ENCODE measurements at places on chromosomes 3 and 15.

- no peak for DNase-seq
Measured at GRCh38 chr3:148036331-148036876, 627.2 kb downstream of the ZIC1 start.

DNA sequence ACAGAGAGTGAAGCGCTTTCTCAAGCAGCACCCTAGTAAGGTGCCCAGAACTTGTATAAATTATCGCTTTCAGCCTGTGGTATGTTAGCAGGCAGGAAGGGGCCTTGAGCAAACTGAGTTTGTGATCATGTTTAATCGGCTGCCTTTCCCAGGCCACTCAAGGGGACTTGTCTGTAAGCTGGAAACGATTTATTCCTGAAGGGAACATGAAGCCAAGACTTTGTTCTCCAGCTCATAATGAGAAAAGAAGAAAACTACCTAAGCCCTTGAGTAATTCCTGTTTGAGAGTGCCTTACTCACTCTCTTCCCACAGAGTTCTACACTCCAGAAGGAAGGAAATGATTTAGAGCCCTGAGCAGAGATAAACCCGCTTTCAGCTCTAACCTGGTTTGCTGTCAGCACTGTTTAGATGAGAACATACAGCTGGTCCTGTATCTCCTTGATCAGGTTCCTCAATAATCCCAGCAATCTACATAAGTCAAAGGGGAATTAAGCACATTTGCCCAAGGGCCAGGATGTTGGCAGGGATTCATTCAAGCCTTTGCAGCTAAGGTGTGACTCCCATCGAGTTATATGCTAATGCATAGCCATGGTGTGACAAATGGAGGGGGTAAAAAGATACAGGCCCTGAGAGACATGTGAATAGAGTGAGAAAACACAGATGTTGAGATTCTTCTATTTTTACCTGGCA, 187.7 kb upstream of the SLC24A5 start:
- DNase-seq: no peak

- no peak for DNase-seq
Measured at GRCh38 chr15:88177451-88177850, 79.1 kb downstream of the NTRK3 start.

DNA sequence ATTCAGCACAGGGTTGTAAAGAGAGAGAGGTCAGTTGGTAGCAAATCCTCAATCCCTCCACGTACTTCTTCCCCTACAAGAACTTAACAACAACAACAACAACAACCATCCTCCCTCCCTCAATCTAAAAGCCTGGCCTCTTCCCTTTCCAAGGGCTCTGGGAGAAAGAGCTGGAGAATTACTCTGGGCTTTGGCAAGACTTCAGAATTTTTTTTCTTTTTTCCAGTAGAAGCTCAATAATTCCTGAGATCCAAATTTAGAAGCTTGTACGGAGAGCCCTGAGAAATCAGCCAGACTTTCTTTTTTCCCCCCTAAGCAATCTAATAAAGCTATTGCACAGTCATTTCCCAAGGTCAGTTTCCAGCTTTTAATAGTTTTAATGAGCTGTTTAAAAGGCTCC, 95.8 kb upstream of the CACNA2D3 start:
- DNase-seq: no peak

- no peak for DNase-seq
Measured at GRCh38 chr3:172129850-172130716, 90.7 kb downstream of the FNDC3B start.

- no peak for DNase-seq
Measured at GRCh38 chr15:94677202-94677790, 445.9 kb downstream of the MCTP2 start.

GRCh38 chr3:126678693-126679317, 23.9 kb upstream of the TXNRD3 start:
- no peak for DNase-seq

DNA sequence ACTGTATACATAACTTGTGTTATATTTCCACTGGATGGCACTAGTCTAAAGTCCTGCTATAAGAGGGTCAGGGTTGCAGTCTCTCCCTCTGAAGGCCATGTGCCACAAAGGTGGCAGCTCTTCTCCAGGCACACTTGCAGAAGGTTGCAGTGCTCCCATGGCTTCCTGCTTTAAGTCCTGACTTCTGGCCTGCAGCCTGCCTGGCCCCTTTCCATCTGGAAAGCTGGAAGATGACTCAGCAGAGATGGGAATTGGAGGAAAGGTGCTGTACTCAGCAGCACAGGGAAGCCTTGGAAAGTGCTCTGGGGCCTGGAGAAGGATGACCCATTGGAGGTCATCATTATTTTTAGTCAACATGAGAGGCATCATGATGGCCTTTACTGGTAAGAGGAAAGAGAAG, 40.9 kb upstream of the MRPL3 start:
- no peak for DNase-seq

- no peak for DNase-seq
Measured at GRCh38 chr15:93257920-93258319, 168.9 kb upstream of the RGMA start.

DNA sequence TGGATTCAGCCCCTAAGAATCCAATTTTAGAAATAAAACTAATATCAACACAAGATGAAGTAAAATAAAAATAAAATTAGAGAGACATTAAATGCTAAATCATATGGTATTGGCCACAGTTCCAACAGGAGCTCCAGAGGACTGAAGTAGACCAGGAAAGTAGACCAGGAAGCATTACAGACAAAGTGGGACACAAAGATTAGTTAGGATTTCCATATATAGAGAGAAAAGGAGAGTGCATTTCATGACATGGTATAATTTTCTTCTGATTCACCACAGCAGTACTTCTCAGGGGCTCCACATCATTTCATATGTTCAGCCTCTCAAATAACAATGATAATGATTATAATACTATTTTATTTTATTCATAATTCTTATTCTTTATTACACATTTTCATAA, 18.3 kb downstream of the FGF7 start:
- DNase-seq: no peak

DNA sequence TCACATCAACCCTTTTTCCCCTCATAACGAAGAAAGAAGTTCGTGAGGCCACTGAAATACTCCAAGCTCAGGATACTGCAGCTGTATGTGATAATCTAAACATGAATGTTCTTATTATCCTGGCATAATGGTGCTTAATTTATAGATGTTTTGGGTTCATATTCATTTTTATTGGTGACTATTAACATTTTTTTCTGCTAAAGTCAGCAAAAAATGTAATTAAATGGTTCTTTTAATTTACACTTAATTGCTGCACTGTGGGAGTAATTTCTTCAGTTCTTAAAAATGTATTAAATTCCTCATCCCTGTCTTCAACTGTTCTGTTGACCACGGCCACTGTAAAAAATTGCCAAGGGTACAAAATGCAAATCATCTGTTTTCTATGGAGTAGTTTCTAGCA, 95.6 kb downstream of the CDIN1 start:
- DNase-seq: no peak

- no peak for DNase-seq
Measured at GRCh38 chr3:72322264-72322976, 525.8 kb downstream of the SHQ1 start.

DNA sequence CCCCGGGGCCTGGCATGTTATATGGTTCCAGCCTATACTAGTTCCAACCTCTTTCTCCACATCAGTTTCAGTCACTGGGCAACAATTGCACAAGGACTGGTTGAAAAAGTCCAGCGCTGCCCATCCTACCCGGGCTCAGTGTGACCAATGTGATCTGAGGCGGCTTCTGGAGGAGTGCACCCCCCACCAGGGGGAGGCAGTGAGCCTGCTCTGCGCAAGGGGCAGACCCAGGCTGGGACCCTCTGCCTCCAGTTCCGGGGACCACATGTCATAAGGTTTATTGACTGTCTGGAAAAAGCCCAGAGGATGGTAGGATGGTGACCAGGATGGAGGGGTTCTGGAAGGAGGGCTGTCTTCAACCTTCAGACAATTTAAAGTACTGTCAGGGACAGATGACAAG, 25.6 kb upstream of the NR2E3 start:
- no peak for DNase-seq

DNA sequence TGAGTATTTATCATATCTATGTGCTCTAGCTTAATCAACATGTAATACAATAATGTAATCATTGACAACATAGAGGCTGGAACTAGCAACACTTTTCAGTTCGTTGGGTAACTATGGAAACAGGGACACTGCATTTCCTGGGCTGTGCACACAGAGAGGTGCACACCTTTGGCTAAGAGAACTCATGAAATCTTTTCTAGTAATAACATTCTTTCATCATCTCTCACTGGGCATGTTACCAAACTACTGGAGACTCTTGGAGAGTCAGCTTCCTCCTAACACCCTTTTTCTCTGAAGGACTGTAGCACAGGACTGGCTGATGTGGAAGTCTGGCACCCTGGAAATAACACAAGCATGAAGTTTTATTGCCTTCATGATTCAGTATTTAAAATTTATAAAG, 135.6 kb downstream of the KCNMB2 start:
- DNase-seq: no peak

GRCh38 chr15:45224621-45225217, 27.3 kb upstream of the SLC28A2 start:
- no peak for DNase-seq

DNA sequence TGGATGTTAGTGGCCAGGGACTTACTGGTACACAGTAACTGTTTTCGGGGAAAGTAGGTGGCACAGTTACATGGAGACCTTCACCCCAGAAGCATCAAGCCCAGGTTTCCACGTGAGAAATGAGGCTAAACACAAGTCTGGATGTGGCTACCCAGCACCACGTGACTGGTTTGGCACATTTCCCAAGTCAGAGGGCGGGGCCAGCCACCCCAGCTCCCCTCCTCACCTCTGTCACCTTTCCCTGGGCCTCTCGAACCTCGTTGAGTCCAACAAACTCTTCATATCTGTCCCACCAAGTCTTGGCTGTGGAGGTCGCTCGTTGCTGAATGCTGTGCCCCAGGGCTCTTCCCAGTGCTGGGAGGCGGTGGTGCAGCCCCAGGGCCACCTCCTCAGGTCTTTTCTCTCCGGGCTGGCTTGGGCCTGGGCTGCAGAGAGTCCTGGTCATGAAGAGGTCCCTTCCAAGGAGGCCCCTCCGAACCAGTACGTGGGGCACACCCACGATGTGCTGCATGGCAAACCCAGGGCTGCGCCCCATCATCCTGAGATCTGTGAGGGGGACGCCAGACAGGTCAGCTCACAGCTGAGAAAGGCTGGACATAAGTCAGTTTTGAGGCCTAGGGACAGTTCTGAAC, 4.8 kb upstream of the PLXNB1 start:
- DNase-seq: no peak

- no peak for DNase-seq
Measured at GRCh38 chr15:39312984-39313383, 267.9 kb upstream of the THBS1 start.

DNA sequence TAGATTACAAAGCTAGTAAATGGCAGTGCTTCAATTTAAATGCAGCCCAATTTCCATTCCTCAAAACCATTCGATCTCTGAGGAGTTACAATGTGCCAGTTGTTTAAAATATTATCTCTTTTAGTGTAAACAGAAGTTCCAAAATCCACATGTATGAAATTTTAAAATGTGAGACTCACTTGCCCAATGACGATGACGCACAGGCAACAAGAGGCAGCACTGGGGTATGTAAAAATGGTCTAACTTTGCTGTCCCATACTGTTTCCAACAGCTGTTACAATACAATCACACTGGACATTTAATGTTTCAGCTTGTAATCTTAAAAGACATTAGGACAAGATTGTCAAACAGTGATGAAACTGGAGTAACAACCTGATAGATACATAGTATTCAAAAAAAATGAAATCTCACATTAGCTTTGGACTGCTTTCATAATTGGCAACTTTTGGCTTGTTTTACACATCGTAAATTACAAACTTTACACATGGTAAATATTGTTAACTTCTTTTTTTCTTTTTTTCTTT, 12.2 kb downstream of the SLTM start:
- no peak for DNase-seq

DNA sequence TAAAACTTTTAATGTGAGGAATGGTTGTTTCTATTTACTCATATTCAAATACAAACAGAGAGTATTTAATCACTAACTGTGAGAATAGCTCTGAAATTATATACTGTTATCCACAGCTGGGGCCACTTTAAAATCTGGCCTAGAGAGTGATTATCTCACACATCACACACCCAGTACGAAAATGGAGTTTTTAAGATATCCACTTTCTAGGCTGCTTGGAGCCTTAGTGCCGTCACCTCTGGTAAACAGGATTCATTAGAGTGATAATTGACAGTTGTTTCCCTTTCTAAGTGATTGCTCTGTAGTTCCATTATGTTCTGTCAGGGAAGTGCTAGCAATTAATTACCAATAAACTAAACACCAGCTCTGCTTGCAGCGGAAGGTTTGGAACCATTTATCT, 942.4 kb downstream of the FHIT start:
- no peak for DNase-seq

- no peak for DNase-seq
Measured at GRCh38 chr15:24718289-24719082, 42.9 kb downstream of the NPAP1 start.

DNA sequence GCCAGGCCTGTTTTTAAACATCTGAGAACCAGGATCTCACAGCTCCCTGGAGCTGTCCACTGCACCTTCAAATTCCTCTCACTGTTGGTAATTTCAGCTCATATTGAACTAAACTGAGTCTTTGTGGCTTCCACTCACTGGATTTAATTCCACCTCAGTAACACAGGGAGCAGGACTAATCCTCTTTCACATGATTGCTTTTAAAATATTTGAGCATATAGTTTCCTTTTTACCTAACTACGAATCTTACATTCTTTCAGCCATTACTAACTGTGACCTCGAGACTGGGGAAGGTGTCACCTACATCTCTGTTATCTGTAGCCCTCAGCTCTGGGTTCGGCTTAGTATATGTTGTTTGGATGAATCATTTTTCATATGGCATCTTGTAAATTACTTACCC, 194.3 kb upstream of the C2CD4B start:
- DNase-seq: no peak

DNA sequence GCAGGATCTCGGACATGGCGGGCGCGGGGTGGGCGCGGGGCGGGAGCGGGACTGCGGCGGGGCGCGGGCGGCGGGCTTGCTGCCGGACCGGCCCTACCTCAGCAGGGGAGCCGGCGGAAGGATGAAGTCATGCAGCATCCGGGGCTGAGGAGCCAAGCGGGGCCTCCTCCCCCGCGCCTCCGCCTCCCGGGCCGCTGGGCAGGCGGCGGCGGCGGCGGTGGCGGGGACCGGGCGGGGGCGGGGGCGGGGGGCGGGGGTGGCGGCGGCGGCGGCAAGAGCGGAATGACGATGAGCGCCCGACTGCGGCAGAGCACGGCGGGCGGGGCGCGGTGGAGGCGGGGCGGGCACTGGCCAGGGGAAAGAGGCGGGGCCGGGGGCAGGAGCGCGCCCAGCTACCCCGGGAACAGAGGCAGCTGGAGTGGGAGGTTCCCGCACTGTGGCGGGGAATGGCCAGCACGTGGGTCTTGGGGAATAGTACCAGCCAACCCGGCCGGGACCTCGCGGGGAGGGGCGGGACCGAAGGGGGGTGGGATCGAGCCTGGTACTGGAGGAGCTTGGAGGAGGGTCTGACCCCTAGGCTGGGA, at the start of gene CAMK2N2:
Gene CAMK2N2 (minus strand): TSS at position 284 of the 584 bp plus-strand sequence. CDS start 268 bp downstream, at position 16.
- peak; percentile 91 for DNase-seq

- no peak for DNase-seq
Measured at GRCh38 chr3:25423780-25424588, 4.1 kb upstream of the RARB start.

- no peak for DNase-seq
Measured at GRCh38 chr15:67307156-67307555, 52.6 kb downstream of the IQCH start.

GRCh38 chr3:2036076-2036475, 62.6 kb upstream of the CNTN4 start:
- no peak for DNase-seq
